ENCODE measurements at places on chromosomes 3 and 15. TPM values are rescaled to one million over a fixed set of nuclear protein-coding genes. Genes with fewer than 3 reads are reported as not detected.

EFL1 gene
- 10.1 TPM for total RNA-seq

ZNF620 gene
- 2.4 TPM for total RNA-seq

CD80 gene
- total RNA-seq = 1.5 TPM

PRICKLE2 gene
- 8.0 TPM for total RNA-seq

ALDH1A3 gene
- total RNA-seq = 8.4 TPM

PIK3R4 gene
- 24.8 TPM for total RNA-seq

RTP1 gene
- not detected for total RNA-seq

HYAL1 gene
- 87.6 TPM for total RNA-seq

PHLDB2 gene
- total RNA-seq = 42.9 TPM

GOLGA6L7 gene
- not detected for total RNA-seq

AGBL1 gene
- total RNA-seq = not detected

CPNE9 gene
- not detected for total RNA-seq

FOXL2 gene
- total RNA-seq = not detected

HESX1 gene
- 0.17 TPM for total RNA-seq

USP50 gene
- not detected for total RNA-seq

MEX3B gene
- total RNA-seq = 0.33 TPM

NOX5 gene
- under 0.01 TPM for total RNA-seq

MESP2 gene
- not detected for total RNA-seq

CAMK2N2 gene
- total RNA-seq = not detected

SLC2A2 gene
- 434 TPM for total RNA-seq

REC114 gene
- total RNA-seq = not detected

ZIC4 gene
- total RNA-seq = not detected

GABRR3 gene
- total RNA-seq = not detected

FGF12 gene
- 0.14 TPM for total RNA-seq
